ENCODE measurements at places on chromosomes 13 and 19.

DNA sequence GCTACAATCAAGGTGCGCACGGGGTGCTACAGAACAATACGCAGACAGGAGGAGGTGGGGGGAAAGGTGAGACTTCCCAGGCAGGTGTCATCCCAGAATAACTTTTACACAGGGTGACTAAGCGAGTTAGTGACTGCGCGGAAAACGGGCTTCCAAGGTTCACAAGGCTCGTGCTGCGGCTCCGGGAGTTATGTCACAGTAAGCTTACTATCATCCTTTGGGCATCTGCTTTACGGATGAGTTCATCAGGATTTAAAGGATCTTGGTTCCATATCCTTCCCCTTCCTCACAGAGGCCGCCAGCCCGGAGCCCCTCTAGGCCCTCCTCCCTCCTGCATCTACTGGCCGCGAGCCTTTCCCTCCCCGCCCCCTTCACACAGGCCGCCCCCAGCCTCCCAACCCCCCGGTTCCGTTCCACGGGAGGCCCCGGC lies 474 bp upstream of the IFT88 start:
- DNase-seq: peak; percentile 25

- DNase-seq: no peak
Measured at GRCh38 chr13:107937848-107938247, 277.5 kb downstream of the LIG4 start.

DNA sequence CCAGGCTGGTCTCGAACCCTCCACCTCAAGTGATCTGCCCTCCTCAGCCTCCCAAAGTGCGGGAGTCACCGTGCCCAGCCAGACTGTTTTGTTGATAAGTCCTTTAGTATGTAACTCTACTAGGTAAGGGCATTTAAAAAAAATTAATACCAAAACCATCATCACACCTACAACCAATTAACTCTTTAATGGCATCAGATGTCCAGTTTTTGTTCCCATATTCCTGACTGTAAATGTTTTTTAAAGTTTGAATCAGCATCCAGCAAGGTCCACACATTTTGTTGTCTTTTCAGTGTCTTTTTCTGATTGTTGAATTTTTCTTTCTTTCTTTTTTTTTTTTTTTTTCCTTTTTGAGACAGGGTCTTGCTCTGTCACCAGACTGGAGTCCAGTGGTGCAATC lies 5.6 kb downstream of the FCGRT start:
- DNase-seq: no peak

DNA sequence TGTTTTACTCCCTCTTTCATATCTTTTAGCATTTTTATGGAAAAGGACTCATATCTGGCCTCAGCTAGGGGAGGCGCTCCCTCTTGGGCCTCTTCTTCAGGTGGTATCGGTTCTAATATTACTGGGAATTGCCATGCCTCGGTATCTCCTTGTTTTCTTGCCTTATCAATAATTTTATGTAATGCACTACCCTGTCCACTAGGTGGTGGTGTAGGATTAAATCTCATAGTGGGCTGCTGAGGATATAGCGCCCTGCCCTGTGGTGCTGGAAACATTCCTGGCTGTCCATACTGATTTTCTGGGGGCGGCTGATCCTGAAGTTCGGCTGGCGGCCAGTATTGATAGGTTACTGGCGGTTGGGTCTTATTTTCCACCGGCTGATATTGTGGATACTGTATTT lies 35.8 kb downstream of the ZNF420 start:
- DNase-seq: no peak

- no peak for DNase-seq
Measured at GRCh38 chr13:89749888-89750287, 1597.6 kb upstream of the MIR17HG start.

DNA sequence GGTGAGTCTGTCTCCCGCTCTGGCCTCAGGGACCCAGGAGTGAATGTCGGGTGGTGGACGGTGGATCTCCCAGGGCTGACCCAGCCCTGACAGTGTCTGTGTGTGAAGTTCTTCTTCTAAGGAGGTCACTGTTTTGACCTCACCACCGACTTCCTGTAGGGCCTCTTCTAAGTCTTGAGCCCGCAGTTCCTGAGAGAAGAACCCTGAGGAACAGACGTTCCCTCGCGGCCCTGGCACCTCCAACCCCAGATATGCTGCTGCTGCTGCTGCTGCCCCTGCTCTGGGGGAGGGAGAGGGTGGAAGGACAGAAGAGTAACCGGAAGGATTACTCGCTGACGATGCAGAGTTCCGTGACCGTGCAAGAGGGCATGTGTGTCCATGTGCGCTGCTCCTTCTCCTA lies at the start of gene SIGLEC7:
TSS of gene SIGLEC7 (plus strand) at position 183 of the 400 bp plus-strand sequence. CDS start at position 252, 69 bp downstream.
- no peak for DNase-seq

GRCh38 chr13:32751340-32751739 lies 165.1 kb downstream of the PDS5B start:
- no peak for DNase-seq

GRCh38 chr13:114164681-114165429 lies 14.2 kb upstream of the CFAP97D2 start:
- DNase-seq: no peak

DNA sequence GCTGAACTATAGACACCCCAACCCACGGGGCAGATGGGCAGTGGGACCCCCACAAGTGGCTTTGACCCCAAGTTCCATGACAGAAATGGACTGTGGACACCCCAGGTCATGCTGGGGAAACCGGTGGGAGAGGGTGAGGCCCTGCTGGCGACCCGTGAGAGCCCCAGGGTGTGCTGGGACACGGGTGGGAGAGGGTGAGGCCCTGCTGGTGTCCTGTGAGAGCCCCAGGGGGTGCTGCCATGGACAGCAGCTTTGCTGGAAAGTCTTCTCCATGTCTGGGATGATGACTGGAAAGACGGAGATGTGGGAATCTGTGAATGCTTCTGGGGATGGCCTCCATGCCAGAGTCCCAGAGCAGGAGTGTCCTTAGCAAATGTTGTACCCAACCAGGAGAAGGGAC lies 148.4 kb downstream of the URI1 start:
- no peak for DNase-seq

GRCh38 chr19:19224150-19224851 lies 12.5 kb downstream of the NCAN start:
- DNase-seq: no peak

- DNase-seq: no peak
Measured at GRCh38 chr19:45598267-45599001, 3.6 kb downstream of the GPR4 start.

DNA sequence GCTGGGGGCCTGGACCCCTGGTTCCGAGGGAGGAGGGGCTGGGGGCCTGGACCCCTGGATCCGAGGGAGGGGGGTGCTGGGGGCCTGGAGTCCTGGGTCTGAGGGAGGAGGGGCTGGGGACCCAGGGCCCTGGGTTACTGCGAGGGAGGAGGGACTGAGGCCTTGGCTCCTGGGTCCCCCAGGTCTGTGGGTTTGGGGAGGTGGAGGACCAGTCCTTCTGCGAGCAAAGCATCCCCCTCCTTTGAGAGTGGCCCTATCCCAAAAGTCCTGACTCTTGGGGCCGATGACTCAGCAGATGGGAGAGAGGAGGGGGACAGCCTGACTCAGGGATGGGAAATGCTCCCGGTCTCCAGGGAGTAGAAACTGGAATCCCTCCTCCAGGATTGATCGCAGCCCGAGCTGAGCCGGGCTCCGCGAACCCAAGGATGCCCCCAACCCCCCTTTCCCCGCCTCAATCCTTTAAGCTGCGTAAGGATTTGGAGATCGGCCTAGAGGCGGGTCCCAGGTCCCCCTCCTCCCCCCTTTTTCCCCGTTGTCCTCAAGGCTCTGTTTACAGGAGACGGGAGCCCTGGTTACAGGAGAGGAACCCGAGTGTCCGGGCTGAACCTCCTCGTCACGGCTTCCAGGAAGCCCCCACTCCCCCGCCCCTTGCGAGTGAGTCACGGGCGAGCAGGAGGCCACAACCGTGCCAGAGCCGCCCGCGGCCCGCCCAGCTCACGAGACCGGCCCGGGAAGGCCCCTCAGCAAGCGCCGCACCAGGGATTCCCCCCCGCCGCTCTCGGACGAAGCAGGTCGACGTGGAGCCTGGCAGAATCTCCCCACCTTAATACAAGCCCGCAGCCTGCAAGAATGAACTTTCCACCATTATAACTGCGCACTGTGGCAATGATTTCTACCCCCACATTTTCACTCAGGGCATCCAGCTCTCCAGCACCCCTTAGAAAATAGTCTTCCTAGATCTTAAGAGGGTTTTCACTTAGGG lies 3.0 kb upstream of the ZFP36 start:
- peak; percentile 96 for DNase-seq

GRCh38 chr13:98223741-98224140 lies 46.7 kb upstream of the RNF113B start:
- DNase-seq: no peak

- no peak for DNase-seq
Measured at GRCh38 chr13:112603641-112604225, 15.8 kb upstream of the TUBGCP3 start.
